ENCODE measurements at places on chromosomes 11 and 22.

DNA sequence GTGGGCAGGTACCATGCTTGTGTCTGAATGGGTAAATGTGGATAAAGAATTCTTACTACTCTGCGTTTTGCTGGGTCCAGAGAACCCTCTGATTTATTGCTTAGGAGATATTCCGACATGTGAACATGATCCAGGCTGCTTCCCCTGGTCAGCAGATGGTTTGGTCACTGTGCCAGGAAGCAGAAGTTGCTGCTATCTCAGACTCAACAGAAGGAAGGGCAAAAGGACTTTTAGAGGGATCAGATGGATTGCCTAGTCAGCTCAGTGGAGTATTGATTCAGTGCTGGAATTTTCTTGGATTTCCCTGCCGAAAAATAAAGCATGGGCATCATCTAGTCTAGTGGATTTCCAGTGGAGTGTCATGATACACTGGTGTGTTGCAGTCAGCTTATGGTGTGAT, 440.1 kb downstream of the NTM start:
- no peak for DNase-seq

- DNase-seq = no peak
These were observed 17.5 kb downstream of the IL17RA start for GRCh38 chr22:17102297-17102667.

DNA sequence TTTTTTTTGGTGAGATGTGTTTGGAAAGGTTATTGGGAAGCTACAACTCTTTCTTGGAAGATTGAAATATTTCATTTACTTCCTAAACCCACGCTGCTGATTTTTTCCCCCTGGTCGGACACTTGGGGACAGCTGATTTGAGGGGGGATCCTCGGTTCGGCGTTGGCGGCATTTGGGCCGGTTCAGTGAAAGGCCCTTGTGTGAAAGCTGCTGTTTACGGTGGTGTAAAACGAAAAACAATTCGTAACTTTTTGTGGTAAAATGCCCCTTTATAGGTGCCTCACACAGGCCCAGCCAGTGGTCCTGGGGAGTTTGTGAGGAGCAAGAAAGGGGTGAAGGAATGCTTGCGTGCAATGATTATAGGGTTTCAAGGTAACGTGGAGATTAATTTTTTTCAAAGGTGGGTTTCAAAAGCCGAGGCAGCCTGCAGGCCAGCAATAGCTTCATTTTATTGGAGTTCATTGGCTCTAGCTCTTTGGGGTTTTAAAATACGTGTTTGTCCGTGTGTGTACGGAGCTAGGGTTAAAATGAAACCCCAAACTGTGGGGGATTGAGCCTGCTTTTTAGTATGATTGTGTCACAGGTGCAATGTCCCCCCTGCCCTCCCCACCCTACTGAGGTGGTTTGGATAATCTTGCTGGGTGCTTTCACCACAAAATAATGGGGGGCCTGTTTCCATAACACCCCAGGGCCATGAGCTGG, 77.2 kb upstream of the PPARA start:
- no peak for DNase-seq

DNA sequence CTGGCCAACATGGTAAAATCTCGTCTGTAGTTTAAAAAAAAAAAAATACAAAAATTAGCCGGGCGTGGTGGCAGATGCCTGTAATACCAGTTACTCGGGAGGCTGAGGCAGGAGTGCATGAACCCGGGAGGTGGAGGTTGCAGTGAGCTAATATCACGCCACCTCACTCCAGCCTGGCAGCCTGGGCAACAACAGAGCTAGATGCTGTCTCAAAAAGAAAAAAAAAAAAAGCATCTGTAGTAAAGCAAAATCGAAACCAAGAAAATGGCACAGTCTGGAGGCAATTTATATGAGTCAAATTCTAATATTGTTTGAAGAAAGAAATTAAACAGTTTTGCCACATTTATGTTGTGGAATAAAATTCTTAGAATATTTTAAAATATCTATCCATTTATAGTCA, 365.0 kb upstream of the CHORDC1 start:
- DNase-seq = no peak

- no peak for DNase-seq
These were observed 138.1 kb upstream of the E2F8 start for GRCh38 chr11:19378814-19379213.

GRCh38 chr11:24356501-24356900, 140.4 kb upstream of the LUZP2 start:
- no peak for DNase-seq

DNA sequence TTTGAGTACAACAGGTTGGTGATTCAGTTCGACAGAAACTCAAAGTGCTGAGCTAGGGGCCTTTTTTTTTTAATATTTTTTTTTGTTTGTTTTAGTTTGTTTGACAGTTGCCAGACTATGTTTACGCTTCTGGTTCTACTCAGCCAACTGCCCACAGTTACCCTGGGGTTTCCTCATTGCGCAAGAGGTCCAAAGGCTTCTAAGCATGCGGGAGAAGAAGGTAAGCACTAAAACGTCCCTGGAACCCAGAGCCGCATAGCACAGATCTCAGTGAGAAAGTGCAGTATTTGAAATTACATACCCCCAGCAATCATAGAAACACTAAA, 649 bp downstream of the PRRG4 start:
- no peak for DNase-seq

- DNase-seq = peak; percentile 92
These were observed 2.3 kb downstream of the IRF7 start for GRCh38 chr11:613369-613968.

- no peak for DNase-seq
These were observed 46.9 kb upstream of the TP53I11 start for GRCh38 chr11:44997566-44997965.

DNA sequence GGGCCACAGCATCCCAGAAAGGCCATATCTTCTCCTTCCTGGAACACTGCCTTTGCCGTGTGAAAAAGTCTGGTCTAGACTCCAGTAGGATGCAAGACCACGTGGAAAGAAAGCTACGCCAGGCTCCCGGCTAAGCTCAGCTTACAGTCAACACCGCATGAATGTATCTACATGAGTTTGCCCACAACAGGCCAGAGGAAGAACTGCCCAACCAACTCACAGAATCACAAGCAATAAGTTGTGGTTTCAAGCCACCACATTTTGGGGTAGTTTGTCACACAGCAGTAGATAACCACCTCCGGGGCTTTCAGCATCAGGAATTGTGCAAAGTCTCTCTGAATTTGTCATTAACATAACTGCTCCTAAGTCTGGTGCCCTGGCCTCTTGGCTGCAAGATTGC, 27.3 kb downstream of the HSPA8 start:
- DNase-seq = no peak

DNA sequence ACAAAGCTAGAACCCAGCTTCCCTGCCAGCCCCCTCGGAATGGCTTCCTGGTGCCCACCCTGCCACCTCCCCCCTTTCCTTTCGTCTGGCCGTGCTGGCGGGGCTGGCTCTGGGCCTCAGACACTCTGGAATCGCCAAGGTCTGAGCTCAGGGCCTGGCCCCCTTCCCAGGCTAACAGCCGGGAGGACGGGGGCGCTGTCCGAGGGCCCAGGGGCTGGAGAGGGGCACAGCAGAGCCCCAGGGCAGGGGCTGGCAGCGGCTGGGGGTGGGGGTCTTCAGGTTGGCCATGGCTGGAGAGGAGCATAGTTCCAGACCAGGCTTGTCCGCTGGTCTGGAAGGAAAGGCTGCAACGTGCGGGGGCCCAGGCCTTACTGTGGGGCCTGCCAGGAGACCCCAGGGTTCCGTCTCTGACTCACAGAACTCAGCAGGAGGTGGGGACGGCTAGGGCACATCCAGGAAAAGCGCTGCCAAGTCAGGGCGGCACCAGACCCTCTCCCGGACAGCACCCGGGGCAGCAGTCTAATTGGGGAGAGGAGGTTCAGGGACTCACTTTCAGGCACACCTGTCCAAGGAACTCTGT, 861 bp upstream of the LTBP3 start:
- no peak for DNase-seq

DNA sequence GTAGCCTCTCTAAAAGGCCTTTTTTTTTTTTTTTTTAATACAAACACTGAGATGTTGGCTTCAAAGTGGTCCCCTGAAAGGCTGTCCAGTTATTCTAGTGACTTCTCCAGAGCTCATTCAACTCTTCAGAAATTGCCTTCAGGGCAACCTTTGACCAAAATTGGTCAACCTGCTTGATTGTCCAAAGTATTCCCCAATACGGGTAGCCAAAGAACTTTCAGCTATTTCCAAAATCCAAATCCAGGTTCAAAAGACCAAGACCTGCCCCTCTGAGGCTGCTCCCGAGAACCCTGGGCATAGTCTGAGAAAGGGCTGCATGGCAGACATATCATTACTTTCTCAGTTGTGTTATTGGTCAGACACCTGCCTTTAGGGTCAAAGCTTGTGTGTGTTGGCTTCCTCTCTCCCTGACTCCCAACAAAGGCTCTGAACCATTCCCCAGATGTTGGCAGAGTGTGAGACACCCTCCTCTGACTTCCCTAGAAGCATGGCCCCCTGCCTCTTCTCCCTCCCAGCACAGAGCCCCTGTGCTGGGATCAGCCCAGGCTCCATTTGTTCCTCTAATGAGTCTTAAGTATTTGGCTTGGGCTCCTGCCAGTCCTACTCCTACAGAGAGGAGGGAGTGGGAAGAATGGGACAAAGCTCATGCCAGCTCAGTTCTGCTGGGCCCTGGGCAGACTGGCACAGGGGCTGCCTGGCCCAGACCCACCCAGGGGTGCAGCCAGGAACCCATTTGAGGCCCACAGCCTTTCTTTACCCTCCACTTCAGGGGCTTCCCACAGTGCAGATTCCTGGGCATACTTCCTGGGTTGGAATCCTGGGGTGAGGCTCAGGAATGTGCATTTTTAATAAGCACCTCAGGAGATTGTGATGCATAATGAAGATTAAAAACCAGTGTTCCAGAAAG, 30.3 kb downstream of the TNKS1BP1 start:
- DNase-seq = no peak

DNA sequence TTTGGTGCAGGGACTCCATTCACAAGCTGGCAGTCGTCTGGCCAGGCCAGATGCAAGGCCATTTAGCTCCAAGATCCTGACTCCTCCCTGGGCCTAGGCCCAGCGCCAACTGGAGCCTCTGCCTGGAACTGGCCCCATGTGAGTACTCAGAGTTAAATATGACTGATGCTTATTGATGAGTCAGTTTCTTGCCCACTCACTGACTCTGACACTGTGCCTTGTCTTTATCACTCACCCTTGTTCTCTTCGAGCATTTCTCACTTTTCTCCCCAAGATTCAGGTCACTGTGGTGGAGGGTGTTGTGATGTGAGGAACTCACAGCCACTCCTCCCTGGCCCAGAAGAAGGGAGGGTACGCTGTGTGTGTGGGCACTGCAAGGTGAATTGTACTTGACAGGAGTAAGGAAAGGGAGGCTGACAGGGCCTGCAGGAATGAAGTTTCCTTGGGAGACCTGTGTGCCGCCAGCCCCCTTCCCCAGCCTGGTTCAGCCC, 23.2 kb upstream of the ST3GAL4 start:
- no peak for DNase-seq

DNA sequence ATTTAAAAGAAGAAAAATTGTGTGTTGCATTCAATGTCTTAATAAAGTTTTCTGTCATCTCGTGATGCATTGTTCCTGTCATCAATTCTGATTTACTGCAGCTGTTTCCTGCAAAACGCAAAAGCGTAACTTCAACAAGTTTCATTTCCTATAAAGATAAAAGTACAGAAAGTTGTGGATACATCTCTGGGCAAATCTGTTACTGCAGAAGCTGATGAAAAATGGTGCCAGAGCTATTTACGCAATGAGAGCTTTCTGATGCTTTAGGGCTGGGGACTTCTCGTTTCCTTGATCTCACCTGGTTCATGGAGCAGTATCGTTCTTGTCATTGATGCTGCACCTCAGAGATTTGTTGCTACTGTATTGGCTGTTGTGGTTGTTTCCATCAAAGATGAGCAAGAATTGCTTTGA, 15.5 kb upstream of the MS4A12 start:
- DNase-seq = no peak

- DNase-seq = no peak
These were observed 14.5 kb downstream of the PCSK7 start for GRCh38 chr11:117217141-117218084.

GRCh38 chr22:29141078-29141688, 64.5 kb upstream of the EMID1 start:
- peak; percentile 41 for DNase-seq

- DNase-seq = no peak
These were observed 7.9 kb downstream of the SF3A1 start for GRCh38 chr22:30348809-30349208.

DNA sequence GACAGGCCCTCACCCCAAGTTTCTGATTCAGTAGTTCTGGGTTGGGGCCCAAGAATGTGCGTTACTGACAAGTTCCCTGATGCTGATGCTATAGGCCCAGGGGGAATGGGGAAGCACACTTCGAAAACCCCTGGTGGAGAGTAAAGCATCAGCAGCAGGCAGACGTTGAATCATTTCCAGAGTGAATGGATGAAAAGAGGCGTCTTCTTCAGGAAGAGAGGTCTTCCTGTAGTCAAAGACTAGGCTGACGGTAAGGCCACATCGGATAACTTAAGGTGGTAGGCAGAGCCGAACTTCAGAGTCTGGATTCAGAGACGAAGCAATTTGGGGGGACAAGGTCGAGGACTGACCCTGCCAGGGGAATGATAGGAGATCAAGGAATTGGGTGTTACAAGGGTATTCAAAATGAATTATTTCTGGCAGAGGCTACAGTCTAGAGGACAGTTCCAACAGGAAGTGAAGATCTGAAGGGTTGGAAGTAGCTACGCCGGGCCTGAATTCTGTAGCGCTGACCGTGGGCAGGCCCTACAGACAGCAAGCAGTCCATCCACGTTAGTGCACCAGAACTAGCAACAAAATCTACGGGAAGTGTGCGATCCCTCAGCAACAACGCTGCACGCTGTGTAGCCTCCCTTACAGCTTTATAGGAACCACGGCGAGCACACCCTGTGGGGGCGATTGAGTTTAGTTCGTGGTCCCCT, 862 bp upstream of the CENATAC start:
- peak; percentile 58 for DNase-seq

DNA sequence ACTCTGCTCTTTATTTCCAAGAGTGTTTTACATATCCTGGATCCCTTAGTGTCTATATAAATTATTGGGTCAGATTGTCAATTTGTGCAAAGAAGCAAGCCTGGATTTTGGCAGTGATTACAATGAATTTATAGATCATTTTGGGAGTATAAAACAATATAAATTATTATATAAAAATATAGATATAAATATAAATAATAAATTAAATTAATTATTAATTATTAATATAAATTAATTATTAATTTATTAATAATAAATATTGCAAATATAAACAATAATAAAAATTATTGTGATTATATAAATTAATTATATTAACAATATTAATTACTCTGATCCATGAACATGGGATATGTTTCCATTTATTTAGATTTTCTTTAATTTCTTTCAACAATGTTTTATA, 32.5 kb downstream of the RTL6 start:
- DNase-seq = no peak

GRCh38 chr22:43300891-43301676, 42.1 kb downstream of the SCUBE1 start:
- no peak for DNase-seq

Measured in activated CD8-positive, alpha-beta memory T cell treated with anti-CD3 and anti-CD28 coated beads, Interleukin-2, amount 10 ng/mL, durations not matched to agents 7 days and 5 days (primary cell).